ENCODE measurements at places on chromosomes 13 and 19.

DNA sequence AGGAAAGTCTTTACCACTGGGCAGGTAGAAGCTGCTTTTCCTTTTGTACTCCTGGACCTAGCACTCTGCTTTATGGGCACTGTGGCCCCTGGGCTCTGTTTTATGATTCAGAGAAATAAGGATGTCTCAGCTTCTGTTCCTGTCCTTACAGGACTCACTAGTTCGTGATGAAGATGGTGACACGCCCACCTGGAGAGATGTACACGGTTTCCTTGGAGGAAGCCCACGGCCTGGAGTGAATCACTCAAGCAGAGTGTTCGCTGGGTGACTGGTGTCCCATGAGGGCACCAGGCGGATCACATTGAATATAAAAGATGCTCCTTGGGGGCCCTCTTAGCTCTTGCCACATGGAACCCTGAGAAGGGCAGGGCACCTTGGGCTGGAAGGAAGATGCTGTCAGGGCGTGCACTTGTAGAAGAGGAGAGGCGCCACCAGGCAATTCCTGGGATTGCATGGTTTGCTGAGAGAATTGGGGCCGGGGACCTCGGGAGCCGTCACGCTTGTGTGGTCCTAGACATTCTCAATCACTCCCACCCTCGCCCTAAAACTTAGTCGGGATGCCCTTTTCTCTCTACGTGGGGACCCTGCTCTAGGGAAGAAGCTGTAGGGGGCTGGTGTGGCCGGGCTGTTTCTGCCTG lies 202.6 kb downstream of the TSHZ3 start:
- peak; percentile 4 for DNase-seq

GRCh38 chr19:1171755-1172352 lies 2.2 kb downstream of the SBNO2 start:
- no peak for DNase-seq

DNA sequence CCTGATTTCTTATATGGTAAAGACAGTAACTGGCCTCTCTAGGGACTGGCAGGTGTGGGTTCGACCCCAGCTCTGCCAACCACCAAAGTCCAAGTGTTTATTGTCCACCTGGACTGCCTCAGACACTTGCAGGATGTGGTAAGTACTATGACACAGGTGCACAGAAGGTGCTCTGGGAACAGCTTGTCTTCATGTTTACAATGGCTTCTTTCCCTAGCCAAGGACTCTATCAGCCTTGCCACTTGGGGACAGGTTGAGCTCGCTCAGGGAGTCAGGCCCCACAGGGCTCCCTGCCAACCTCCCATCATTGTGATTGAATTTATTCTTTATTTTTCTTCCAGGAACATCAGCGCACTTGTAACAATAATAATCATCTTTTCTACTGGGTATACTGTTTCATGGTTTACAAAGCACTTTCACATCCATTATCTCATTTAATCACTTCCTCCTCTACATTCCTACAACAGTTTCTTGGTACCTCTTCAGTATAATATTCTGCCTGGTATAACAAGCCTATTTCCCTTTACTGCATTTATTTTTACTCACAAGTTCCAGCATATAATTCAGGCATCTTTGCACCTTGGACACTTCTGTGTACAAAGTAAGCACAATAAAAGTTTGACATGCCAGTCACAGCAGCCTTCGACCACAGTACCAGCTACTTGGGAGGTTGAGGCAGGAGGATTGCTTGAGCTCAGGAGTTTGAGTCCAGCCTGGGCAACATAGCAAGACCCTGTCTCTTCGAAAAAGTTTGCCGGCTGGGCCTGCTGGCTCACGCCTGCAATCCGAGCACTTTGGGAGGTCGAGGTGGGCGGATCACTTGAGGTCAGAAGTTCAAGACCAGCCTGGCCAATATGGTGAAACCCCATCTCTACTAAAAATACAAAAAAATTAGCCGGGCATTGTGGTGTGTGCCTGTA lies 24.2 kb upstream of the GATAD2A start:
- DNase-seq = peak; percentile 36

- no peak for DNase-seq
These were observed 504.8 kb downstream of the RFC3 start for GRCh38 chr13:34322743-34323074.

DNA sequence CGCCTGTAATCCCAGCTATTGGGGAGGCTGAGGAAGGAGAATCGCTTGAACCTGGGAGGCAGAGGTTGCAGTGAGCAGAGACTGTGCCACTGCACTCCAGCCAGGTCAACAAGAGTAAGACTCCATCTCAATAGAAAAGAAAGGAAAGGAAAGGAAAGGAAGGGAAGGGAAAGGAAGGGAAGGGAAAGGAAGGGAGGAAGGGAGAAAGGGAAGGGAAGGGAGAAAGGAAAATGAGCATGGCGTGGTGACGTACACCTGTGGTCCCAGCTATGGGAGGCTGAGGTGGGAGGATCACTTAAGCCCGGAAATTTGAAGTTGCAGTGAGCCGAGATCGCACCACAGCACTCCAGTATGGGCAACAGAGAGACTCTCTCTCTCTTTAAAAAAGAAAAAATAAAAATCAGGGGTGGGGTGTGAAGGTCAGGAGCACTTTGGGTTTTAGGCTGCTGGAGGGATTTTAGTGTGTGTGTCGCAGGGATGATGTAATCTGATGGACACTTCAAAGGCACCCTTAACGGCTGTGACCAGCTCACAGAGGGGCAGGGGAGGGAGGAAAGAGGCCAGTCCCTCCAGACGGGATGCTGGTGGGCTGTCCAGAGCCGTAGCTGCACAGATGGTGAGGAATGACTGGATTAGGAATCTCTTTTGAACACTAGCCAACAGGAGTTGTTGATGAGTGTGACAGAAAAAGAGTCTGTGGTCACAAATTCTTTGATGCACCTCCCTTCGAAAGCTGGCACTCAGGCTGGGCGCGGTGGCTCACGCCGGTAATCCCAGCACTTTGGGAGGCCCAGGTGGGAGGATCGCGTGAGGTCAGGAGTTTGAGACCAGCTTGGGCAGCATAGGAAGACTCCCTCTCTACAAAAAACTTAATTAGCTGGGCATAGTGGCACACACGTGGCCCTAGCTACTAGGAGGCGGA lies 27.6 kb downstream of the TMPRSS9 start:
- DNase-seq = no peak

DNA sequence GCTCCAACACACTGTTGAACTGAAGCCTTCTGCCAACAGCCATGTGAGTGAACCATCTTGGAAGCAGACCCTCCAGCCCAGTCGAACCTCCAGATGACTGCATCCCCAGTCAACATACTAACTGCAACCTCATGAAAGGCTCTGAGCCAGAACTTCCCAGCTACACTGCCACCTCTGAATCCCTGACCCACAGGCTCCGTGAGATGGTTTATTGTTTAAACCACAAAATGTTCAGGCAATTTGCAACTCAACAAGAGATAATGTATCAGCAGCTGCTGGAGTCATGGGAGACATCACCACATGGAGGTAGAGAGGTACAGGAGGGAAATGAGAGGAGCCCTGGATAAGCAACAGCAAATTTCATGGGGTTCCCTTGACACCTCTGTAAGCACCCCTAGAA lies 266.4 kb upstream of the NBEA start:
- DNase-seq = no peak

- DNase-seq = no peak
These were observed 15.1 kb downstream of the KL start for GRCh38 chr13:33031277-33031676.

- DNase-seq = no peak
These were observed 866 bp downstream of the COX7A1 start for GRCh38 chr19:36151144-36152018.

DNA sequence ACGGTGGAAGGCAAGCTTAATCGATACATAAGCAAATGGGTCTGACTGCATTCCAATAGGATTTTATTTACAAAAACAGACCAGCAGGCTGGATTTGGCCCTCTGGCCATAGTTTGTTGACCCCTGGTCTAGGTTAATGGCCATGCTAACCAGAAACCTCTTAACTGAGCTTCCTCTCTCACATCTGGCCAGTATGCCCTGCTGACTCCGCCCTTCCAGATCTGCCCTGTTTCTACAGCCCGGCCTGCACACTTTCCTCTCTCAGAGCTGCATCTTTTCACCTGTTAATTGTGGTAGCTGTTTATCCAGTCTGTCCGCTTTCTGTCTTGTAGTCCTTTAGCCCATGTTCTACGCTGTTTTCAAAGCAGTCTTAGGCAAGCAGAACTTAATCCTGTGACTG lies 25.6 kb downstream of the EDNRB start:
- no peak for DNase-seq

DNA sequence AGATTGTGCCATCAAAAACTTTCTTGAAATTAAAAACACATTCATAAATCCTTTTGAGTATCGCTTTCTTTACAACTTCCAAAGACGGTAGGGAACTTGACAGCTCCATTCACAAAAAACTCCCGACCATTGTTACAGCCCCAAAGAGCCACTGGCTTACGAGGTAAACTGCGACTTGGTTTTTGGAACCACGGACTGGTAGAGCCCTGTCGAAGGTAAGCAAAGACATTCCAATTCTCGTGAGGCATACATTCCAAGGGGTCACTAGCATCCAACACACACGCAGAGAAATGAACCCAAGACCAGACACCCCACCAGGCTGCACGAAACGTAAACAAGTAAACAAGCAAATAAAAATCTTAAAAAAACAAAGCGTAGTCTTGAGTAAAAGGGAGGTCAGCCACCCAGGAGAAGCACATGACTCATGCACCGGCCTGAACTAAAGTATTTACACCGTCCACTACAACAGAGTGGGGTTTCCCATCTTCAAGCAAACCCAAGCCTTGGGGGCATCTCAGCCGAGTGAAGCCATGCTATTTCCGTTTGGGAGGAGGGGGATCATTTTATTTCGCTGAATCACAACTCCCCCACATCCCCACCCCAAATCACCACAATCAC lies 1.4 kb downstream of the BRD4 start:
- peak; percentile 31 for DNase-seq

DNA sequence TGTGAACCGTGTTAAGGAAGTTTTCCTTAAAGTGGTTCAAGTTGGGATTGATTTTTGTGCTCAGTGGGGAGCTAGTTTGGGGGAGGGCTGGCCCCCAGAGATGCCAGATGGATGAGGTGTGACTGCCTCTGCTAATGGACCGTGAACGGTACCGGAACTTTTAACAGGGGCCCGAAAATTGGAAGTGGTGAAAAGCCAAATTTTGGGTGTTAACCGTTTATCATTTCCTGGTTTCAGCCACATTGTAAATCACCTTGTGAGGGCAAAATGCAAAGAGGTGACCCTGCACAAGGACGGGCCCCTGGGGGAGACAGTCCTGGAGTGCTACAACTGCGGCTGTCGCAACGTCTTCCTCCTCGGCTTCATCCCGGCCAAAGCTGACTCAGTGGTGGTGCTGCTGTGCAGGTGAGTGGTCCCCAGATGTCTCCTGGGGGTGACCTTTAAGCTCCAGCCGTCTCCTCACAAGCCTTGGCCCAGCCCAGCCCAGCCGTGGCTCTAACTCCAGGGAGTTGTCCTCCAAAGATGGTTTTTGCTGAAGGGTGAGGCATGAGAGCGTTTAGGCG lies 18.2 kb downstream of the UPF1 start:
- no peak for DNase-seq

DNA sequence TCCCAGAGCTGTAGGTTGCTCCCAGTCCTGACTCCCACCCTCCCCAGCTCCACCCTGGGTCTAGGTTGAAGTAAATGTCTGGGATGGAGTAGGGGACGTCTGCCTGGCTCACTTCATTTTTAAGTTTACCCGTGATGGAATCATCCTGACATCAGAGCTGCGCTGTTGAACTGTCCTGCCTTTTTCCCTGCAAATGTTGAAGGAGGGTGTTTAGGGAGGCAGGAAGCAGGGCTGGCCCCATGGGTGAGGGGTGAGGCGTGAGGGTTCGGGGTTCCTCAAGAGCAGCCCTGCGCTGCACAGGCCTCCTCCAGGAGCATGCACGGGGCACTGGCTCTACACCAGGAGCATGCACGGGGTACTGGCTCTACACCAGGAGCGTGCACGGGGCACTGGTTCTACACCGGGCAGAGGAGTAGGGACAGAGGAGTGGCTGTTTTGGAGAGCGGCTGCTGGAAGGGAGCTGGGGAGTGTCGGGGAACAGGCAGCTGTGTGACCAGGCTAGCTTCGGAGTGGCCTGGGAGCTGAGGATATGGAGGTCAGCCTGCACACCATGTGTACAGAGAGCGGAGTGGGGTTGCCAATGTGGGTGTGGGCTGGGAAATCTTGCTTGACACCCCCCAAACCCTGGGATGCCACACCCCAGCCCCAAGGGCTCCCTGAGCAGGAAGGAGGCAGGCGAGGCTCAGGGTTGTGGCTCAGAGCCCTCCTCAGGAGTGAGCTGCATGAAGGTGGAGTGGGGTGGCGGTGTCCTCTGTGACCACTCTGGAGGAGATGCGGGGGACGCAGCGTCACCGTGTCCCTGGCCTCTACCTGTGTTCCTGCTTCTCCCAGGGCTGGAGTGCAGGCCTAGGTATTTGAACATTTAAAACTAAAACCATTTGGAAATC lies 63.3 kb downstream of the GPR12 start:
- DNase-seq = no peak

DNA sequence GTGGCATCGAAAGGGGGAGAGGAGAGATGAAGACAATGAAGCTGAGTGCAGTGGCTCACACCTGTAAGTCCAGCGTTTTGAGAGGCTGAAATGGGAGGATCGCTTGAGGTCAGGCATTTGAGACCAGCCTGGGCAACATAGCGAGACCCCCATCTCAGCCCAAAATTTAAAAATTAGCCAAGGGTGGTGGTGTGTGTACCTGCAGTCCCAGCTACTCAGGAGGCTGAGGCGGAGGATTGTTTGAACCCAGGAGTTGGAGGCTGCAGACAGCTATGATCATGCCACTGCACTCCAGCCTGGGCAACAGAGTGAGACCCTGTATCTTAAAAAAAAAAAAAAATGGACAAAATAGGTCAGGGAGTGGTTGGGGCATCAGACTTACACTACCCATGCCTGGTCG lies 7.6 kb downstream of the RDH8 start:
- no peak for DNase-seq

- DNase-seq = no peak
These were observed 7.3 kb upstream of the SIGLEC5 start for GRCh38 chr19:51637362-51637978.

DNA sequence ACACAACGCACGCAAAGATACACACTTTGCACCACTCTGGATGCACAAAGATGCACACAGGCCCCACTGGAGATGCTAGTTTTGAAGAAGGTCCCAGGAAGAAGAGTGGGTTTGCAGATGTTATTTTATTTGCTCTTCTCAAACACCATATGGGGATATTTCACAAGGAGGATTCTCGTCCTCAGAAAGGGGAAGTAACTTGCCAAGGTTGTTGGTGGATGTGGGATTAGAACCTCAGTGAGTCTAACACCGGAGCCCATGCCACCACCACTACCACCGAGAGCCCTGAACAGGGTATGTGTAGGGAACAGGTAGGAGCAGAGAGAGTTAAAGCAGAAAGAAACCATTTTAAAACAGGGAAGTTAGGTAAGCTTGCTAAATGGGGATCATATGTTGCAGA lies 9.6 kb upstream of the CEACAM6 start:
- peak; percentile 62 for DNase-seq

GRCh38 chr19:518598-519231 lies 11.4 kb downstream of the TPGS1 start:
- no peak for DNase-seq

- no peak for DNase-seq
These were observed 23.0 kb upstream of the NDFIP2 start for GRCh38 chr13:79457948-79458347.

DNA sequence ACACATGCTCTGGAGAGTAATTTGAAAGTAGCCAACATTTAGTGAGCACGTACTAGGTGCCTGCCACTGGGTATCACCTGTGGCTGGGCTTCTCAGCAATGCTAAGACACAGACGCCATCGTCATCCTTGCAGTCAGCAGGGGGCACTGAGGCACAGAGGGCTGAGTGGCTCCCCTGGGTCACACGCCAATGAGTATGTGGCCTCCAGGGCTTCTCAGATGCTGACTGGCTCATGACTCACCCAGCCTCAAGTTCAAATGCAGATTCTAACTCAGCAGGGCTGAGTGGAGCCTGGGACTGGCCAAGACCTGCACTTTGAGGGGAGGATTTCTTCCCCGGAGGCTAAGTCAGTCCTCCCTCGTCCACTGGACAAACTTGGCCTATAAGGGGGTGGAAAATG lies 115.1 kb upstream of the CACNA1A start:
- DNase-seq = peak; percentile 48
